ENCODE measurements at places on chromosomes 12 and 14. TPM values are rescaled to one million over a fixed set of nuclear protein-coding genes. Genes with fewer than 3 reads are reported as not detected.

Gene CDKN1B
- total RNA-seq = 122 TPM

Gene CIROP
- total RNA-seq = not detected

Gene SLC6A15
- total RNA-seq = 1.0 TPM

Gene FSCB
- total RNA-seq = not detected
